ENCODE measurements at places on chromosomes 16 and 17.

GRCh38 chr16:53337294-53337693 lies 97.0 kb upstream of the RBL2 start:
- DNase-seq = no peak

DNA sequence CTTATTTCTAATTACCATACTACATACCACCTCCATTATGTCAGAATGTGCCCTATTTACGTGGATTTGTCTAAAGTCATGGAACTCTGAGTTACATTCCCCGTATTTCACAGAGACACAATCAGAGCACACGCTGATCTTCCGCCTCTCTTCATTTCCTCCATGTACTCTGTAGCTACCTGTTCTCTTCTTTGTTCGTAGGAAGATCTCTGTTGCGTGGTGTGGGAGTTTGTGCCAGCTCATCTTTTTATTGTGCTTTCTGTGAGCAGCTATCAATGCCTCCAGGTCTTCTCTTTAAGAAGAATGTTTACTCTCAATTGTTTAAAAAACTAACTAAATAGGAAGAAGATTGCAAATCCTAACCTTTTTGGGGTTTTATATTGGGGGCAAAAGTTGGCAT lies 26.9 kb downstream of the NLRC5 start:
- DNase-seq = no peak

GRCh38 chr17:67689534-67690177 lies 28.1 kb upstream of the NOL11 start:
- peak; percentile 56 for DNase-seq

DNA sequence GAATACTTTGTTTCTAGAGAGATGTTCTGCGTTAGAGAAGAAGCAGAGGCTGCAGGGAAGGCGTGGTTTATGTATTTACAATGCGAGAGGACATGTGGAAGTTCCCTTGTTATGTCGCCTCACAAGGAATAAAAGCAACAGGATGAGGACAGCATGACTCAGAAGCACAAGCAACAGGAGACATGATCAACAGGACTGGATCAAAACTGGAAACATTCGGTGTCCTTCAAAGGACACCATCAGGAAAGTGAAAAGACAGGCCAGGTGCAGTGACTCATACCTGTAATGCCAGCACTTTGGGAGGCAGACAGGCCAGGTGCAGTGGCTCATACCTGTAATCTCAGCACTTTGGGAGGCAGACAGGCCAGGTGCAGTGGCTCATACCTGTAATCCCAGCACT lies 52.6 kb downstream of the CCDC57 start:
- DNase-seq = peak; percentile 25

DNA sequence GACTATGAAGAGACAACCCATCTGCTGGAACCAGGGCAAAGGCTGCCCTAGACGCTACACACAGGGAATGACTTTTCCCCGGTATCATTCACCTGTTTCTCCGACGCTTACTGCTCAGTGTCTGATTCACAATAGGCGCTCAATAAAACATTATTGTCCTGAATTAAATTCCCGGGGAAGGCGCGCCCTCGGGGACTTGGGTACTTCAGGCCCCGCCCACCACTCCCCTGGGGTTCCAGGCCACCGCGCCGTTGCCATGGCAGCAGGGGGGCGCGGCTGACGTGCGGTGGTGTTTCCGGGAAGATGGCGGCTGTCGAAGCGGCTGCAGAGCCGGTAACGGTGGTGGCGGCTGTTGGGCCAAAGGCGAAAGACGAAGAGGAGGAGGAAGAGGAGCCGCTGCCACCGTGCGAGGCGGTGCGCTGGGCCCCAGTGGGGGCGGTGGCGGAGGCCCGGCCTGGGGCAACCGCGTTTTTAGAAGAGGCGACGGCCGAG lies at the start of gene RUNDC1:
Gene RUNDC1 (plus strand): TSS at position 292 of the 492 bp plus-strand sequence. CDS start 12 bp downstream, at position 304.
- peak; percentile 79 for DNase-seq

DNA sequence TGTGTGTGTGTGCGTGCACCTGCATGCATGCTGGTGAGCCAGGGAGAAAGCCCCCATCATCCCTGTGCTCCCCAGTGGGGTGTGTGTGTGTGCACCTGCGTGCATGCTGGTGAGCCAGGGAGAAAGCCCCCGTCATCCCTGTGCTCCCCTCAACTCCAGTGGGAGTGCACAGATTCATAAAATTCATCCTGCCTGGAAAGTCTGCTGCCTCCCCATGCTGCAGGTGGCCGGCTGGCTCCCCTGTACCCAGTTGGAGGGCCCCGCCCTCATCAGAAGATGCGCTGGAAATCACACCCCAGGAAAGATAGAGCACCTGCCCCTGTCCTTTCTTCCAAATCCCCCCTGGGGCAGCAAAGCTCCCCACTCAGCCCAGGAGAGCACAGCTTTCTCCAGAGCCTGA lies 84.8 kb upstream of the DOC2B start:
- DNase-seq = no peak

GRCh38 chr16:70158261-70158939 lies 15.2 kb upstream of the CLEC18C start:
- DNase-seq = no peak

DNA sequence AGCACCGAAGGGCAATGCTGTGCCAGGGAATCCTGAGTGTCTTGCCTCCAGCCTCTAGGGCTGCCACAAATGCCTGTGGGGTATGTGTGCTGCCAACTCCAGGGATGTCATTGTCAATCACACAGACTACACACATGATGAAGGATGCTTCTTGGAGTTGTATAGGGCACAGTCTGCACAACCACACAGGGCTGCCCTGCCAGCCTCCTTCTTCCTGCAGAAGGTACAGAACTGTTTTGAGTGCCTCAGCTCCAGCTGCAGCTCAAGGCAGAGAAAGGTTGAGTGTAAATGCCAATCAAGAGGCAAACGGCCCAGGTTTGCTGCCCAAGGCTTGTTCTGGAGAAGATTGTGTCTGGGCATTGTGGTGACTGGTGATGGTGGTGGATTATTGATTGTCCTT lies 15.6 kb downstream of the SCNN1B start:
- DNase-seq = no peak

GRCh38 chr16:35798885-35799426 lies 2339.5 kb downstream of the TP53TG3F start:
- no peak for DNase-seq

DNA sequence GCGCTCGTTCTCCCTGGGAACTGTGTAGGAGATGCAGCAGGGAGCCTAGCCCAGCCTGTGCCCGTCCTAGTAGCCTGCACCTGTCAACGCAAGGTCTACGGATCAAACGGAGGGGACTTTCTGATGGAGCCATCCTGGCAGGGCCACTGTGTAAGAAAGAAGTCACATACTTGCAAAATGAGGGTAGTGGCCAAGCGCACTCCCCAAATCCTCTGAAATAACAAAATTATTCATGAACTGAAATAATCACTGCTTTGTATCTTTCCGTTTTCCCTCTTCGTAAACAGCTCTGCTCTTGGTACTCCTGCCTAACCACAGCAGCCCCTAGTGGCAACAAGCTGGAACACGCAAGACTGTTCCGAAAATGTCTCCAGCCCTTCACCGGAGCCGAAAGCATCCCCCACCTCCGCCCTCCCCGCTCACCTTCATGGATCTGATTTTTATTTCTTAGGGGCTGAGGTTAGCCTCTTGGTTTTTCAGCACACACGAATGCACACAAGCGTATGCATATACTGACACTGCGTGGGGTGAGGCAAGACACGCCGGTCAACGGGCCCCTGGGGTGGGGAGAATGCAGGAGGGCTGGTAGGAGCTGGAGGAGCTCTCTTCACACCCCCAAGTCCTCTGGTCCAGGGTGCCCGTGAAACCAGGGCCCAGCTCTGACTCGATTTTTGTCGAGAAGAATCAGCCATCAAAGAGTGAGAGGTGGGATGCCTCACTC lies 100.8 kb downstream of the ABCC12 start:
- DNase-seq = peak; percentile 48

- DNase-seq = peak; percentile 23
These were observed 57.9 kb downstream of the PHKB start for GRCh38 chr16:47519037-47519436.

DNA sequence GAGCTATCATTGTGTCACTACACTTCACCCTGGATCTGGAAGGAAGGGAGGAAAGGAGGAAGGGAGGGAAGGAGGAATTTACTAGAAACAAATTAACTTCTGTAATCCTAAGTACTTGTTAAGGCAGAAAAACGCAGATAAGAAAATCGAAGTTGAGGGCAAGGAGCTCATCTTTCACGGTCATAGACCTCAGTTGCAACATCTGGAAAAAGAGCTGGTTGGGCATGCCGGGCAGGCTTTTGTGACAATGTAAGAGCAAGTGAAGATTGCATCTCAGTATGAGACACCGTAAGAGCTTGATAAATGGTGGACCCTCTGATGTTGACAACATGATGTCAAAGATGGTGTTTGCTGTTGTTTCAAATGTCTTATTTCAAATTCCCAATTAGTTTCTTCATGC lies 721.5 kb downstream of the MAF start:
- DNase-seq = no peak

- no peak for DNase-seq
These were observed 115.2 kb upstream of the CPHXL start for GRCh38 chr16:75841517-75841916.

DNA sequence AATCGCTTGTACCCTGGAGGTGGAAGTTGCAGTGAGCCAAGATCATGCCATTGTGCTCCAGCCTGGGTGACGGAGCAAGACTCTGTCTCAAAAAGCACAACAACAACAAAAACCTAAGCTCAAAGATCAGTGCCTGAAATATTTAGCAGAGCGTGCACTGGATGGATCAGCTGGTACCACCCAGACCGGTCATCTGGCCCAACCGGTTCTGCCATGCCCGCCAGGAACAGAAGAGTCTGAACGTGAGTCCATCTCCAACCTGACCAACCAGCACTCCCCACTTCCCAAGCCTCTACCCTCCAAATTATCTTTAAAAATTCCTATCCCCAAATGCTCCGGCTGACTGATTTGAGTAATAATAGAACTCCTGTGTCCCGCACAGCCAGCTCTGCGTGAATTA lies 1.5 kb upstream of the UQCC4 start:
- no peak for DNase-seq

- DNase-seq = no peak
These were observed 50.9 kb downstream of the JPH3 start for GRCh38 chr16:87653234-87653633.

GRCh38 chr17:74408815-74409214 lies 23.1 kb upstream of the GPRC5C start:
- DNase-seq = no peak

DNA sequence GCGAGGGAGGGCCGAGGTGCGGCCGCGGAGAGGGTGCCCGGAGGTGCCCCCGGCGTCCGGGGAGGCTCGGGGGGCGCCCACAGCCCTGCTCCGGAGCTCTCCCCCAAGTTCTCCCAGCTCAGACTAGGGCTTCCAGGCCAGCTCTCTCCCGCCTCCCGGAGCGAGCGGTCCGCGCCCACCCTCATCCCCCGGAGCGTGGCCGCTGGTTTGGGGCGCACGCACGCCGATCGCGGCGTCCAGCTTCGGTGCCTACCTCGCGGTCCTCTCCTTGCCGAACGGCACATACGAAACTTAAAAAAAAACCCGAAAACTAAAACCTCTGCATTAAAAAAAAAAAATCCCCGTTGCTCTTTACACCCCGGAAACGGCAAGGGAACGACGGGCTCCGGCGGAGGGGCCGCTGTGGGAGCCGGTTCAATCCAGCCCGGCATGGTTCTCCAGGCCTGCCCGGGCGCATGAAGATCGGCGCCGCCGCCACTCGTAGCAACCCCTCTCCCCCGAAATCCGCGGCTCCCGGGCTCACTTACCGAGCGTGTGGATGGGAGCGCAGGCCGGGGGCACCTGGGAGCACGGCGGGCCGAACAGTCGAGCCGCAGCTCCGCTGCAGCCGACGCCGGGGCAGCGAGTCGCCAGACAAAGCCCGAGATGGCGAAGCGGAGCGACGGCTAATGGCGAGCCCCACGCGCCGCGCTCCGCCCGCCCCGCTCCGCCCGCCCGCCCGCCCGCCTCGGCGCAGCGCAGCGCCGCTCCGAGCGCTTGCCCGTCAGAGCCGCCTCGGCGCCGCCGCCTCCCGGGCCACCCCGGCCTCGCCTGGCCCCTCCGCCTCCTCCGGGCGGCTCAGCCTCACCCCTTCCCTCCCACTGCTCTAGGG lies 973 bp upstream of the UBTF start:
- peak; percentile 50 for DNase-seq

DNA sequence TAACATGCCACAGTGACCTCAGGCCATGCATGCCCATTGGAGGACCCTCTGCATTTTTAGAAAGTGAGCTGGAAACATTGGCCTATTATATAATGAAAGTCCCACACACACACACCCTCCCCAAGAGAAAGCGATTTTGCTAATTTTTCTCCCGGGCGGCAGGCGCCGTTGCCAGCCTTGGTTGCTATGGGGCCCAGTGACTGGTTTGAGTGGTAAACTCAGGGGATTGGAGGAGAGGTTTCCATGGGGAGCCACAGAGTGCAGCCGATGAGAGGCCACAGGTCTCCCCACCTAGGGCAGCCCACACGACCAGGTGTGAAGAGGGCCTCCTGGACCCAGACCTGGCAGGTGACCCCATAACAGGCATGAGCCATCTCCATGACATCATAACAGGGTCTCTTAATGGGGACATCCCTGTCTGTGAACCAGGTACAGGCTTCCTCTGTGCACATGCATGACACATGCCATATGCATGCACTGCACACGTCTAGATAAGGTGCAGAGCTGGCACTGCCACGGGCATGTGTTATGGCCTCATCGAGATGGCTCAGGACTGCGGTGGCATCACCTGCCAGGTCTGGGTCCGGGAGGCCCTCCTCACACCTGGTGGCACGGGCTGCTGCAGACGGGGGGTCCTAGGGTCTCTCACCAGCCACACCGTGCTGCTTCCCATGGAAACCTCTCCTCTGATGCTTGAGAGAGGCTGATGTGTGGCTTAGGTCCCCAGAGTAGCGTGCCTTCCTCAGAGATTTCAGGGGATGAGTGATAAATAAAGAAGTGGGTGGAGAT lies 144.1 kb downstream of the RBFOX3 start:
- no peak for DNase-seq

DNA sequence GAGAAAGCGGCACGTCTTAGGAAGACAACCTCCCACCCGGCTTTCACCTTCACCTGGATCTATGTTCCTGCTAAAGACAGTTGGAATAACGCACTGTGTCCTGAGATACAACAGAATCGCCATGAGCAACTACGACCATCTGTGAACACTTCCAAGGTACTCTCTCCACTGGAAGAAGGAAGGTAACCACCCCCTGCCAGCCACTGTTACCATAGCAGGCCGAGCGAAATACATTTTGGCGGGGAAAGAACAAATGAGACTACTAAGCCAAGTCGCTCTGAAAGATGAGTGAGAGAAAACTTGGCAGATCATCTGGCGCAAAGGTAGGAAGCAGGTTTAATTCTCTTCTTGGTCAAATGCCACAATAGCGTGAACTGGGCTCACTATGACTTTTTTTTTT lies 9.8 kb downstream of the CRK start:
- DNase-seq = no peak

GRCh38 chr17:58969156-58969555 lies 137.5 kb downstream of the TRIM37 start:
- DNase-seq = no peak

- DNase-seq = no peak
These were observed 25.3 kb downstream of the CMIP start for GRCh38 chr16:81469710-81470535.

DNA sequence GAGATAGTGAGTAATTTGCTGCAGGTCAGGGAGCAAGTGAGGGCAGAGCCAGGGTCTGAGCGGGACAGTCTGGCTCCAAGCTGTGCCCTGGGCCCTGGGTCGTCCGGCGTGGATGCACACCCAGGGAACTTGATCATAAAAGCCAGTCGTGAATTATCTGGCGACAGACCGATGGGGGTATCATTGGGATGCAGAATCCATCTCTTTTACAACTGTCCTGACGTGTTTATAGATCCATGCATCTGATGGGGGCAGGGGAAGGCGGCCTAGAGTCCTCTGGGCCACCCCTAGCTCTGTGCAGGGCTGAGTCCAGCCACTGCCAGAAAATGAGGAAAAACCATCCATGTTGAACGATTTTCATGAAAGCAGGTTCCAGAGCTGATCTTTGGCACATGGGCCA lies 332.8 kb downstream of the C16orf95 start:
- DNase-seq = no peak

GRCh38 chr17:4142107-4142900 lies 526 bp downstream of the ZZEF1 start:
- no peak for DNase-seq

Measured in HCEC 1CT (cell line).